ENCODE measurements at places on chromosomes 2 and 18.

- DNase-seq: no peak
Observed at GRCh38 chr2:240725266-240725665, 33.6 kb downstream of the AQP12A start.

- DNase-seq: no peak
Observed at GRCh38 chr2:238120463-238121298, 17.8 kb upstream of the KLHL30 start.

DNA sequence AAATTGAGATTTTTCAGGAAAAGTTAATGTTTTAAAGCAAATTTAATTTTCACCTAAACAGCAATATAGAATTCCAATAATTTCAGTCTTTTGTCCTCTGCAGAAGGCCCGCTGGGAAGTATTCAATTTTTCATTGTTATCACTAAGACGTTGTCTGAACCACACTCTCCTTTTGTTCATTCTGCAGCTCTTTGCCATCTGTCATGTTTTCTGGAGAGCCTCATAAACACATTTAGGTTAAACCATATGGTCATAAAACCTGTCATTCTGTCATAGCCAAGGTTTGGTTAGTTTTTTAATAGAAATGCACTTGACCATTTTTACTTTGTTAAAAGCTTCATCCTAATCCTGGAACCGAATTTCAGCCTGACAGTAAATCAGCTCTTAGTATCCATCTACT is 54.0 kb upstream of the PGAP1 start:
- no peak for DNase-seq

- DNase-seq: no peak
Observed at GRCh38 chr2:30826481-30826880, 19.2 kb upstream of the CAPN13 start.

DNA sequence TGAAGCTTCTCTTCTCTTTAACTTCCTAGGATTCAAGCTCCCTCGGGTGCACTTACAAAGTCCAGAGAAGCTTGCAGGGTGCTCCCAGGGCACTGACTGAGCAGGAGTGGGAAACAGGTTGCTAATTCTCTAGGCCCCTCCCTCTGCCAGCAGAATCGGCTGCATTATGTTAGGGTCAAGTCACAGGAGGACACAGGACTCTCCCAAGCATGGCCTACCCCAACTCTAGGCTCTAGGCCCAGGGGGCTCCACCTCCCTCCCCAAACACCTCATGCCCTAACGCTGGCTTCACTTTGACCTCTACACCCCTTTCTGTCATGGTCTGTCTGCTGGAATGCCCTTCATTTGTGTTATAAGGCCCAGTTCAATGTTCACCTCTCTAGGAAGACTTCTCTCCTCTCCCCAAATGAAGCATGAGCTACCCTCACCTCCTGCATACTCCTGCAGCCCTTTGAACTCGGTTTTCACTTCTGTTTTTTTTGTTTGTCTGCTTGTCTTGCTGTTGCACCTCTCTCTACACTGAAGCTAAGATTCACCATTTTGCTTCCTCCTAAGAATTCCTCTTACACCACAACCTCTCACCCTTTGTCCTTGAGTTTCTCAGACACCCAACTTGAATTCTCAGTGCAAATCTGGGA is 521.8 kb upstream of the ID2 start:
- DNase-seq: no peak

GRCh38 chr2:119536707-119537106 is 7.5 kb upstream of the CFAP221 start:
- DNase-seq: no peak

- DNase-seq: no peak
Observed at GRCh38 chr2:46720592-46721185, 194.9 kb downstream of the MCFD2 start.

DNA sequence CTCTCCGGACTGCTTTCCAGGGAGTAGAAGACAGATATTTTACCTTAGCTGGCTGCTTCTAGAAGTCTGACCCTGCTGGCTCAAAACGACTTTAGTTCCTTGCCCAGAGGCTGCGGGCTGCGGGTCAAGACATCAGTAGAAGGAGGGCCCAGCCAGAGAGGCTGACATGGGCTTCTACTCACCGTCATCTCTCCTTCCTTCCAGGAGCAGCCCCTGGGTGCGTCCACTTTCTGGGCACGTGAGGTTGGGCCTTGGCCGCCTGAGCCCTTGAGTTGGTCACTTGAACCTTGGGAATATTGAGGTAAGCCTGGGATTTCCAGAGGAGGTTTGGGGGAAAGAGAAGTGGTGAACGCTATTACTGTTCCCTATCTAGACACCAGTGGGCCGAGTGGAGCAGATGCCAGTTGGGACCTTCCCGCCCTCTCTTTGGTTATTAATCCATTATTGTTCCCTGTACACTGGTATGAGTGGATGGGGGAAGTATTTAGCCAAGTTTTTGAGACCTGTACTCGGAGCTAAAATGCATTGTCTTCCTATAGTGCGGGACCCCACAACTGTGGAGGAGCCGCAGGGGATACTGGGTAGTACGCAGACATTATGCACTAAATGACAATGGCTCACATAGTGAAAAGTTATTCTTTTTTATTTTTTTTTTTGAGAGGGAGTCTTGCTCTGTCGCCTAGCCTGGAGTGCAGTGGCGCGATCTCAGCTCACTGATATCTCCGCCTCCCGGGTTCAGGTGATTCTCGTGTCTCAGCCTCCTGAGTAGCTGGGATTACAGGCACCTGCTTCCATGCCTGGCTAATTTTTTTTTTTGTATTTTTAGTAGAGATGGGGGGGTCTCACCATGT is 26.3 kb upstream of the CASP8 start:
- DNase-seq: no peak

- no peak for DNase-seq
Observed at GRCh38 chr18:61714421-61714820, 178.4 kb downstream of the RNF152 start.

DNA sequence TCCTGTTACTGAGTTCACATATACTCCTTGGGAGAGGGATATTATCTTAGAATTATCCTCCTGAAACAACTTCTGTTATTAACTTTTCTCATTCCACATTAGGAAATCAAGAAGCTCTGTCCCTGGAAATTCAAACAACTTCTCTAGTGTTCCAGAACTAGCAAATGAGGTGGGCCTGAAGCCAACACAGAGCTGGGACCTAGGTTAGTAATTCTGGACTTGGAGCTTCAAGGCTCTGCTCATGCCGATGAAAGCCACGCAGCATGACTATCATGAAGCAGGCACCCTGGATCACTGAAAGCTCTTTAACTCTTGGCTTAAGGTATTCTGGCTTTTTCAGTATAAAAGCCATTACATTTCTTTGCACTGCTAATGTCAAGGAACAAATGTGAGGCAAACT is 242.7 kb downstream of the TGIF1 start:
- DNase-seq: no peak

- DNase-seq: no peak
Observed at GRCh38 chr2:228377533-228377932, 196.0 kb upstream of the SPHKAP start.

DNA sequence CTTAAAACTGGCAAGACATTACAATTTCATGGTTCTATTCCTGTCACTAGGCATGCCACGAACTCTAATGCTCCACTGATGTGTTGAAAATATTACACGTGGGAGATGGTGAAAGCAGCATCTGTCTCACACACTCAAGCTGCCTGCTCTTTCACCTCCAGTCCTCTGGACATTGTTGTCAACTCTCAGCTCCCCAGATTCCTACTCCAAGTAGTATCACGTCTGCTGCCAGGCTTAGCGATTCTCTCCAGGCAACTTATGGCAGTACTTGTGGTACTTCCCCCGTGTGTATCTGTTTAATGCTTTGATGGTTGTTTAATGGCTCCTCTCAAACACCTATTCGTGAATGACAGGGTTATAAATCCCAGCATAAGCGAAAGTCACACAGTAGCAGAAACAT is 103.8 kb downstream of the TMEFF2 start:
- DNase-seq: no peak

DNA sequence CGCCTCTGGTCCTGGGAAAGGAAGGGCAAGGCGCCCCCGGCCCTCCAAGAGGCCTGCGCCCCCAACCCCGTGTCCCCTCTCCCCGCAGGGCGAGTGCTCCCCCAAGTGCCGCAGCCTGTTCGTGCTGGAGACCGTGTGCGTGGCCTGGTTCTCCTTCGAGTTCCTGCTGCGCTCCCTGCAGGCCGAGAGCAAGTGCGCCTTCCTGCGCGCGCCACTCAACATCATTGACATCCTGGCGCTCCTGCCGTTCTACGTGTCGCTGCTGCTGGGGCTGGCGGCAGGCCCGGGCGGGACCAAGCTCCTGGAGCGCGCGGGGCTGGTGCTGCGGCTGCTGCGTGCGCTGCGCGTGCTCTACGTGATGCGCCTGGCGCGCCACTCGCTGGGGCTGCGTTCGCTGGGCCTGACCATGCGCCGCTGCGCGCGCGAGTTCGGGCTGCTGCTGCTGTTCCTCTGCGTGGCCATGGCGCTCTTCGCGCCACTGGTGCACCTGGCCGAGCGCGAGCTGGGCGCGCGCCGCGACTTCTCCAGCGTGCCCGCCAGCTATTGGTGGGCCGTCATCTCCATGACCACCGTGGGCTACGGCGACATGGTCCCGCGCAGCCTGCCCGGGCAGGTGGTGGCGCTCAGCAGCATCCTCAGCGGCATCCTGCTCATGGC is 52.4 kb downstream of the SLC66A2 start:
- no peak for DNase-seq

DNA sequence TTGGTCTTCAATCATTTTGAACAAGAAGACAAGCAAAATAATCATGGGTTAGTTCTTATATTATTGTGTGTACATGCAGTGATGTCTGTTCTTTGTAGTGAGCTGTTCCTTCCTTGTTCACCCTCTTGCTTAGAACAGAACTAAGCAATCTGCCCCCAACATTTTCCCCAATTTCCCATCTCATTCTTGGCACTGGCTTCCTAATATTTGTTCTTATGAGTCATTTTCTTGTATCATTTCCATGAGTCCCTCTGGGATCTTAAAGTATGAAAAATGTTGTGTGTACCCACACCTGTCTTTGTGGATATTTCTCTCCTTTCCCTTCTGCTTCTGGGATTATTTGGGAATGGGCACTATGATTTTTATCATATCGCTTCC is 3.5 kb upstream of the IL1B start:
- no peak for DNase-seq

DNA sequence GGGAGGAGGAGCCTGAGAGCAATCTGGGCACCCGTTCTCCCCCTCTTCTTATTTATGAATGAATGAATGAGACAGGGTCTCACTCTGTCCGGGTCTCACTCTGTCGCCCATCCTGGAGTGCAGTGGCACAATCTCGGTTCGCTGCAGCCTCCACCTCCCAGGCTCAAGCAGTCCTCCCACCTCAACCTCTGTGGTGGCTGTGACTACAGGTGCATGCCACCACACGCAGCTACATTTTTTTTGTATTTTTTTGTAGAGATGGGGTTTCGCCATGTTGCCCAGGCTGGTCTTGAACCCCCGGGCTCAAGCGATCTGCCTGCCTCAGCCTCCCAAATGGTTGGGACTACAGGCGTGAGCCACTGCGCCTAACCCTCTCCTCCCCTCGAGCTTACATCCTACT is 198.4 kb downstream of the NEDD4L start:
- no peak for DNase-seq

DNA sequence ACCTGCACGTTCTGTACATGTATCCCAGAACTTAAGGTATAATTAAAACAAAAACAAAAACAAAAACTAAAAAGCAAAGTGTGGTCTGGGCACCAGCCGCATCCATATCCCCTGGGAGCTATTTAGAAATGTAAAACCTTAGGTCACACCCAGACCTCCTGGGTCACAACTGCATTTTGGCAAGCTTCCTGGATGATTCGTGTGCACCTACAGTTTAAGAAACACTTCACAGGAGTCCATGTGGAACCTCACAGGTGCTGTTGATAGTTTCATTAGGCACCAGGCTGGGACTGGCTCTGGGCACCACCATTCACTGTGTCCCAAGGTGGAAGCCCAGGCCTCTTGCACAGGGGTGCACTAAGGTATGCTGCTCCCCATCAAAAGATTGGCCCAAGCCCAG is 103.6 kb upstream of the BOD1L2 start:
- no peak for DNase-seq

GRCh38 chr2:231530099-231531011 is at the start of gene NMUR1:
Gene NMUR1, minus strand, starts transcription at chr2:231530445. Its CDS starts 84 bp downstream, at chr2:231530361.
- peak; percentile 72 for DNase-seq

DNA sequence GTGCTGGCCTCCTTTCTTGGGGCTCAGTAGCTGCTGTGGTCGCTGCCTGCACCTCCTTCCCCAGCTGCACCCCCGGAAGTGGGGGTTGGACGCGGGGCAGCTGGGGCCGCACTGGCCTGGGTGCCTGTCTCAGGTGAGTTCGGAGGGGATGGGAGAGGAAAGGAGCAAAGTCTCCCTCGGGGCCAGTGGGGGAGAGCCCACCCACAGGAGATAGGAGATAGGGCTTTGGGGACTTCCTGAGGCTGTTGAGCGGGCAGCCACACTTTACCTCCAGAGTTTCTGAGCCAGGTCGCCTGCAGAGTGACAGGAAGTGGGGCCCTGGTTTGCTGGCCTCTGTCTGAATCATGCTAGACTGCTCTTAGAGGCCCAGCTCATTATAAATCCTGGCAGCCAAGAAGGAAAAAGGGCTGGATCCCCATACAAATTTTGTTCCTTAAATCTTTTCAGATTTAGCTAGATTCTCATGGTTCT is 8.1 kb downstream of the MBP start:
- DNase-seq: peak; percentile 43

- DNase-seq: no peak
Observed at GRCh38 chr2:194550702-194551101, 1106.3 kb upstream of the SLC39A10 start.

- no peak for DNase-seq
Observed at GRCh38 chr2:44578471-44579093, 216.8 kb downstream of the CAMKMT start.

- DNase-seq: no peak
Observed at GRCh38 chr2:164782323-164782722, 59.3 kb downstream of the COBLL1 start.

DNA sequence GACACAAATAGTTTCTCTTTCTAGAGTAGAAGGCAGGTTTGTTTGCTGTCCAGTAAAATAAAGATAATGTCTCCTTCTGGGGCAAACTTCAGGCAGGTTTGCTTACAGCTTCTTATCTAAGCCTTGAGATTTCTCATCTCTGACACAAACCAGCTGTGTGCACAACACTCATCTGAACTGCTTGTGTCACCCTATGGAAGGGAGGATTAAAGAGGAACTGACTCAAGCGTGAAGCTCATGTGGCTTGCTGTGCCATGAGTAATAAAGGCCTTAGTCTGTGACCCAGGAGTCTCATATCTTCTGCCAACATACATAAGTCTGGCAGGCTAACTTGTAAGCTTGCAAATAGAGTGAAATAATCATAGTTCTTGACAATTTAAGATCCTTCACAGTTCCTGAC is 24.2 kb upstream of the CPO start:
- no peak for DNase-seq

- no peak for DNase-seq
Observed at GRCh38 chr18:70149156-70149555, 56.3 kb downstream of the RTTN start.
